ENCODE measurements at places on chromosomes 4 and X. TPM values are rescaled to one million over a fixed set of nuclear protein-coding genes. Genes with fewer than 3 reads are reported as not detected.

GRCh38 chr4:114417214-114417613 is 181.4 kb upstream of the UGT8 start:
- DNase-seq = no peak

LETM1 gene
- total RNA-seq = 43.4 TPM

RPL39 gene
- total RNA-seq = 2,033 TPM

DNA sequence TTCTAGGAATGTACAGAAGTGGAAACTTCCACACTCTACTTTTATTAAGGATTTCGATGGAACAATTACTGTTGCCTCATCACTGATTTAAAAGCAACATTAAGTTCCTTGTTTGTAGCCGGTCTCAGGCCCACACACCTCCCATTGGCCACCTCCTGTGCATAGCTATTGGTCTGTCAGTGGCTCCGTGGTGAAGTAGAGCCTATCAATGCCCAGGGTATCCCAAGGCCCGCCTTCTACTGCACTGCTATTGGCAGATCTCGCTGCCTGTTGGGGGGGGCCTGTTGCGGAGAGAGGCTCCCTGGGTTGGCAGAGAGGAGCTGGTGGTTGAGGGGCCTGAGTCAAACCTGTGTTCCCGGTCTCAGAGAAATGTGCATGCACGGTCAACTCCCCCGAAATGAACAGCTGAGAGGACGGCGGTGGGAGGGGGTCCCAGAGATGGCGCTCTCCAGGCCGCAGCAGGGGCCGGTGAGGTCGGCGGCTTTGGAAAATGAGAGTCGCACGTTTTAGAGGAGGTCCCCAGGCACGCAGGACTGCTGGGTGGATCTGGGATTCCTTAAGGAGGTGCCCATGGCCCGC is 4.9 kb upstream of the ARAF start:
- peak; percentile 93 for DNase-seq

- no peak for DNase-seq
These were observed 110.7 kb downstream of the ARHGAP10 start for GRCh38 chr4:147842573-147842972.
